ENCODE measurements at places on chromosomes 1 and 21.
A peak's percentile ranks its signal among the peaks of the same experiment; 100 is the strongest.

DNA sequence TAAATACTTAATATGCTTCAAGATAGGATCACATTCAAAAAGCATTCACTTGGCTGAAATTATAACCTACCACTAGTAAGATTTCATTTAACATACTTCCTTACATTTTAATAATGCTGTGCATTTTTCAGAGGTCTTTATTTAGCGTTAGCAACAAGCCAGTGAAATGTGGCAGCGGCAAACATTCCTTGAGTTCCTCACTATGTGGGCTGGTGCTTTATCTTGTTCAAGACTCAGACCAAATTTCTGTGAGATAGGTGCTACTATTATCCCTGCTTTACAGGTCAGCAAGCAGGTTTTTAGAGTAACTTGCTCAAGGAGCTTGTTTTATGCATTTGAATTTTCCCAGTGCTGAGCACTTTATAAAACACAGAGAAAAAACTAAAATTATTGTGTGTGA, 132.7 kb downstream of the PLPPR4 start:
- DNase-seq: no peak

DNA sequence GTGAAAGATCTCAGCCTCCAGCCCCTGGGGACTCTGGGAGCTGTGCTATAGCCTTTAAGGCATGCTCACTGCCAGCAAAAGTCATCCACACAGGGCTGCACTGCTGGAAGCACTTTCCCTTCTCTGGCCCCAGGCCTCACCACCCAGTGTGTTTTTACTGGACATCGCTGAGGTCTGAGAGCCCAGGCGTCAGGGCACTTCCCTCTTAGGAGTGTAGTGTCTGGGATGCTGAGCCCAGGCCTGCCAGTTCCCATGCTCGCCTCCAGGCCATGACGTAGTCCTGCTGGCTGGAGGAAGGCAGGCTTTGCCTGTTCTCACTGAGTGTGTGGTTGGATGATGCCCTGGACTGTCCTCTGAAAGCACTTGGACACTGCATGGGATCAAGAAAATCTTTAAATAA, 101.2 kb downstream of the GDAP2 start:
- DNase-seq: no peak

GRCh38 chr1:117679299-117679698, 73.5 kb downstream of the TENT5C start:
- DNase-seq: no peak

DNA sequence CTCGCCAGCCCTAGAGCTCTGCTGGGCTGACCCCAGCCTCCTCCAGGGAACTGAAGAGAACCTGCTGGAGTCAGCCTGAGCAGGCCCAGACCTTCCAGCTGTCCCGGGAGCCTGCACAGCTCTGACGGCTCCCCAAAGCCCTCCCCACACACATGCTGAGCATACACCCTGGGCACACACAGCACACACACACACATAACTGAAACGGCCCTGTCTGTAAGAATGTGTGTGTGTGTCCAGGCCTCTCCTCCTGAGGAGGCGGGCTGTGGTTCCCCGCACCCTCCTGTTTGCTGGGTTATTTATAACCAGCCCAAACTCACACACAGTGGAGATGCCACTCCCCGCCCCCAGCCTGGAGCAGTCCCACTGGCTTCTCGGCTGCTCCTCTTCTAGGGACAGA, 20.2 kb downstream of the SDC3 start:
- DNase-seq: no peak

DNA sequence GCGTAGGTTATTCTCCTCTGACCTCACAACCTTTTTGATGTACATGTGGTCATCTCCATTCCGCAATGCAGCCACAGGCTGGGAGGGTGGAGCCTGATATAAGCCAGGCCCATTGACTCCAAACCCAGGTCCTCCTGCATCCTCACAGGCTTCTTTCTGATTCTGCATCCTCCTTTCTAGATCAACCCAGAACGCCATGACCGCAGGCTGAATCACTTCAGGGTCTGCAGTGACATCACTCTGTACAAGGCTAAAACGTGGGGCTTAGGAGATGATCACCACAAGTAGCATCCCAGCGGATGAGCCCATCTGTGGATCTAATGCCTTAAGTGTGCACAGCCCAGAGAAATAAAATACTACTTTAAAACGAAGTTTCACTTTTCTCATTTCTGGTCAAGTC, 16.1 kb downstream of the EBNA1BP2 start:
- DNase-seq: no peak

- no peak for DNase-seq
Observed at GRCh38 chr21:31107176-31107785, 69.0 kb upstream of the KRTAP19-8 start.

DNA sequence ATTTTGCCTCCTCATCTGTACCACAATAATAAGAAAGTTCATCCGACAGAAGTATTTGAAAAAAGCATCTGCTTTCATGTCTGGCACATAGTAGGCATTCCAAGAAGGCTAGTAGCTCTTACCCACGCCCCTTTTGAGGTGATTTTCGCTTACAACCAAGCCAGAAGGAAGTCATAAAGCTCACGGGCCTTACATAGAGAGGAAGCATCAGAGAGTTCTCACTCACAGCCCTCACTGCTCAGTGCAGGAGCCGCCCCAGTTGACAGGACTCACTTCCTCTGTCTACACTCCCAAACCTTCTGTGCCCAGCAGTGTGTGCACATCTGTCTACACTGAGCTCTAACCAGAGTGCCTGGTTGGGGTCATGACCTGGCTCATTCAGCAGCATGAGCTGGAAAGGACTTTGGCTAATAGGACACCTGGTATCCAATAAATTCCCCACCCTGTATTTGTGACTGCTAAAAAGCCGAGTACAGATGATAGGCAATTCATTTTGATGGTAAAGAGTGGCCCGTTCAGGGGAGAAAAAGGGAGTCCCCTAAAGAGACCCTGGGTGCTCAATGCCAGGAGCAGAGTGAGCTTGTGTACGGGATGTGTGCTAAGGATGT, 36.8 kb upstream of the DUSP10 start:
- DNase-seq: no peak

- DNase-seq: no peak
Observed at GRCh38 chr1:172697534-172698002, 38.7 kb downstream of the FASLG start.

DNA sequence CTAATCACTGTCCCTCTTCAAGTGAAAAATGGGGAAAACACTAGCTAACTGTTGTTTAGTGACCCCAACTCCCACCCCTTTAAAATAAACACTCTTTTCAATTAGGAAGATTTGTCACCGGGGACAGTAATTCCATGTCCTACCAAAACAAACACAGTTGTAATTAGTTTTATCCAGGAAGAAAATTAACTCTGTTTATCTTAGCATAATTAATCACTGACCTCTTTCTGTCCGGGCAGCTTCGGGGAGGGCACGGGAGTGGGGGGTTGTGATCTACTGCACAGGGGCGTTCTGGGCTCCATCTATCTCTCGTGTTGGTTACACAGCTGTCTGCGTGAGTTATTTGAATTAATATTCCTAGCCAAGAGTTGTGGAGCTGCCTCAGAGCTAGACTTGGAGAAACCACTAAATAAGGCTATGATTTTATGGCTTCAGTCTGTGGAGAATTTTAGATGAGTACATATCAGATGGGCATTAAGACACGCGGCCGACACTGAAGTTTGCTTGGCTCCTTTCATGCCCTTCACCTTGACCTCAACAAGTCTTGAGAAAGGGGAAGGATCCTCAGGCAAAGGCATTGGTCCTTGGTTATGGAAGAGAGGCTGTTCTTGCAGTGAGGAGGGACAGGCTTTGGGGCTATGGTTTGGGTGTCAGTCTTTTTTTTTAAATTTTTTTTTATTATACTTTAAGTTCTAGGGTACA, 102.0 kb upstream of the TRABD2B start:
- DNase-seq: no peak

DNA sequence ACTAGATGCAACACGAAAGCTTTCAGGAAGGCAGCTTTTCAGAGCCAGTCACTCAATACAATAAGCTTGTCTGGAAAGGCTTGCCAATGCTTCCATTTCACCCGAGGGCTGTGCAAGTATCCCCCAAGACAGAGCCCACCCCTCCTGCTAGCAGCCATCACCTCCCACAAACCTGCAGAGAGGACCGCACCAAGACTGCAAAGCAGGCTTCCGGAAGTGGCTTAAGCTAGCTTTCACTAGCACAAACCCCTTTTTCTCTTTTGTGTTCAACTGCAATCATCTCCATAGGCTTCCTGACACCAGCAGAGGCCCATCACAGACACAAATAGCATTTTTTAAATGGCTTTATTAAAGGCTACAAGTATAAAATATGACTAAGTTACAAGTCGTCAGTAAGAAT, 31.5 kb downstream of the C1orf198 start:
- no peak for DNase-seq

GRCh38 chr21:38170704-38171682, 85.8 kb upstream of the KCNJ15 start:
- peak; percentile 33 for DNase-seq

DNA sequence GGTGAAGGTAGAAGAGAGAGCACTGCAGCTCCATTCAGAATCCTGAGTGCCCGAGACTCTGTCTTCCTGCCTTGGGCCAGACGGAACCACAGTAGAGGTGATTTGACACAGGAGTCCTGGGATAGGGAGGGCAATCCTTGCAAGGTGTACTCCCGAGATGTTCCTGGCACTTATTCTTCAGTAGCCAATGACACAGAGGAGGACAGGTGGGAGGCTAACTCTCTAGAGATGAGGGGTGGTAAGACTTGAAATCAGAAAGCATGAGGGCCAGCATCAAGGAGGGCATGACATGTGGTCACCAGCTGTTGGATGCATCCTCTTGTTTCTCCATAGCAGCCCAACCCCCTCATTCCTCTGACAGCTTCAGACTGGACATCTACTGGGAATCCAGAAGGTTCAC, 56.3 kb downstream of the CSMD2 start:
- no peak for DNase-seq

DNA sequence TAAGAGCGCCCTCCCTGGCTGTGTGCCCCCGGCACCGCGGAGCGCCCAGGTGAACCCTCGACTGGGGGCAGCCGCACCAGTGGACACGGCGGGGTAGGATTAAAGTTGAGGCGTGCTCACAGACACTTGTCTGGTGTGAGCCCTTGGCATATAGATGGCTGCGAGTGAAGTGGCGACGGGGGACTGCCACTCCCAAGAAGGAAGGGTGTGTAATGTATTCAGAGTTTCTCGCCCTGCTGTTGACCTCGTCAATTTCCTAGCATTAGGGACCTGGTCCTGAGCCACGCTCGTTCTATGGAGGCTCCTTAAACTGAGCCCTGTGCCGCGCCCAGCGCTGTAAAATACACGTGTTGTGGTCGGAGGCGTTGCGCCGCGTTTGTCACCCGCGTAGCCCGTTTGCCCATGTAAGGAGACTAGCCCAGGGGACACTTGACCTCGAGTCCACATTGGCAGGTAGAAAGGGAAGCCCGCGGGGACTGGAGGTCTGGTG, 554 bp downstream of the EVA1C start:
- no peak for DNase-seq

DNA sequence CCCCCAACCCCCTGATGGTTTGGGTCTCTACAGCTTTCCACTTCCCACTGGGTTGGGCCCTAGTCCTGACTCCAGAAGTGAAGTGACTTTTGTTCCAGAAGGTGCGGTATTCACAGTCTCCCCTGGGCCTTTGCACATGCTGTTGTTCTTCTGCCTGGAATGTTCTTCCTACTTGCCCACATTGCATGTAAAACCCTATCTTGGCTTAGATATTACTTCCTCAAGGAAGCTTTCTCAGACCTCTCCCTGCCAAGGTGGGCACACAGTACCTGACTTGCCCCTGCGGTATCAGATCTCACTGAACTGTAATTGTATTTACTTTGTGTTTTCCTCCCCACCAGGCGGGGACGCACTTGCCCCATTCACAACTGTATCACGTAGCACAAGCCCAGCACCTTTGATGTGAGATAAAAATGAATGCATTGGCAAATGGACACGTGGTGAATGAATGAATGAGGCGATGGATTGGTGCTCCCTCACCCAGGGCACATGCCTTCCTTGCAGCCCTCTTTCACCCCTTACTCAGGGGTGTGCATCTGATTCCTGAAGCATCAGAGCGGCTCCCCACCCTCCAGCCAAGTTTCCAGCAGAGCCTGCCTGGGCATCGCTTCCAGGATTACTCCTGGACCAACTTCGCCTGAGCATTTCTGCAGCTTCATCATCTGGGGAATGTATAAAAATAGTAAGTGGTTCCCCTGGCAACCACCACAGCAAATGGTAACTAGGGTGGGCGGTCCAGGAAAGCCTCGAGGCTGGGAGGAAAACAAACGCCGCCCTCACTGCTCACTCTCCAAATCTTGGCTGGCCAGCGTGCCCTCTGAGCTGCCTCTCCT, 19.8 kb downstream of the NENF start:
- DNase-seq: no peak

DNA sequence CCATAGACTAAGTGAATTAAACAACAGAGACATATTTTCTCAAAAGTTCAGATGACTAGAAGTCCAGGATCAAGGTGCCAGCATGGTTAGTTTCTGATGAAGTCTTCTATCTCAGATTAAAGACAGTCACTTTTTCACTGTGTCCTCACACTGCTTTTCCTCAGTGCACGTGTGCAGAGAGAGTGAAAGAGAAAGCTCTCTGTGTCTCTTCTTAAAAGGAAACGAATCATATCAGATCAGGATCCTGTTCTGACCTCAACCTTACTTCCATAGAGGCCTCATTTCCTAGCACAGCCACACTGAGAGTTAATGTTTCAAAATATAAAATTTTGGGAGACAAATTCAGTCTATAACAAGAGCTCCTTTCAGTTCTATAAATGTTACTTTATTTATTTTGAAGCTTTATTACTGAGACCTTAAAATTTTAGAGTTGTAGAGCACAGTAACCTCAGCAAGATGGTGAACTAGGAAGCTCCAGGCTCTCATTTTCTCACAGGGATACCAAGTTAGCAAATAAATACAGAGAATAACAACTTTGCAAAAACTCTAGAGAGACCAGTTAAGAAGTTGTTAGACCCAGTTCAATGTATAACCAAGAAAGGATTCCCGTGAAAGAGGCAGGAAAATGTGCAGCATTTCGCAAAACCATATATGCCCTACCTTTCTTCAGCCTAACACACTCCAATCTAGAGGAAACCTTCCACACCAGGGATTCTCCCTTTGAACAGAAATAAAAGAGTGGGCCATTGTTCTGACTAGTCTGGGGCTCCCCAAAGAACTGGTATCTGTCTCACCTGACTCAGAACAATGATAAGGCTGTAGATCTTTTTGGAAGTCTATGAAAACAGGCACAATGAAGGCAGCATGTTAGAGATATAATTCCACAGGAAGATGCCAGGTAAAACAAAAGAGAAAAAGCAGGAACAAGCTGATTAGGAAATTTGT, 372.2 kb downstream of the MRPL39 start:
- DNase-seq: no peak

DNA sequence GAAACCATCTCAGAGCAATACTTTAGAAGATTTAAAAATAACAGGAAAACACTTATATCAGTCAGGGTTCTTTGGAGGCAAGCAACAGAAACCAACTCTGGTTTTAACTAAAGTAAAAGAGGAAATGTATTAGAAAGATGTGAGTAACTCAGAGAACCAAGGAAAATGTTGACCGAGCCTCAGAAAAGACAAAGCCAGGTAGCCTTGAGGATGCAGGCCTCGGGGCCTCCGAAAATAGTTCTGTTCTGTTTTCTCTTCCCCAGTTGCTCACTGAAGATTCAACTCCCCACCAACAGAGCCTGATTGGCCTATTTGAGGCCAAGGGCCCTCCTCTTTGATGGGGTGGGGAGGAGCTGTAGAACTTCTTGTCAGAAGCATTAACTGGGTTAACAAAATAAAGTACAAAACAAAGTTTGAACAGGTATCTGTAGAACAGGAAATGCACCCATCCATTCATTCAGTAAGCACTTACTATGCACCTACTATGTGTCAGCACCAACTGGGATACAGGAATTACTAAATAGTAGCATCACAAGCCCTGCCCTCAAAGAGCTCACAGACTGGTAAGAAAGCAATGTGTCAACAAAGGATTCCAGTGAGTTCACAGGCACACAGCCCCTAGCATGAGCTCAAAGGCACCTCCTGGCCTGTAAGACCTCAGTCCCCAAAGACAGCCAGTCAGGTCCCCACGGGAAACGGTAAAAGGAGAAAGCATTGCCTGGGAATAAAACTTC, 12.6 kb downstream of the SLAMF8 start:
- DNase-seq: no peak

Measured in A549 (cell line).